ENCODE measurements at places on chromosomes 12 and 14. TPM values are rescaled to one million over a fixed set of nuclear protein-coding genes. Genes with fewer than 3 reads are reported as not detected.

GRCh38 chr12:123264642-123265041 is 7.0 kb downstream of the CDK2AP1 start:
- DNase-seq: no peak

- no peak for DNase-seq
Observed at GRCh38 chr14:26622611-26623010, 24.8 kb upstream of the NOVA1 start.

GRCh38 chr14:64326502-64326901 is 32.3 kb upstream of the ESR2 start:
- no peak for DNase-seq

DNA sequence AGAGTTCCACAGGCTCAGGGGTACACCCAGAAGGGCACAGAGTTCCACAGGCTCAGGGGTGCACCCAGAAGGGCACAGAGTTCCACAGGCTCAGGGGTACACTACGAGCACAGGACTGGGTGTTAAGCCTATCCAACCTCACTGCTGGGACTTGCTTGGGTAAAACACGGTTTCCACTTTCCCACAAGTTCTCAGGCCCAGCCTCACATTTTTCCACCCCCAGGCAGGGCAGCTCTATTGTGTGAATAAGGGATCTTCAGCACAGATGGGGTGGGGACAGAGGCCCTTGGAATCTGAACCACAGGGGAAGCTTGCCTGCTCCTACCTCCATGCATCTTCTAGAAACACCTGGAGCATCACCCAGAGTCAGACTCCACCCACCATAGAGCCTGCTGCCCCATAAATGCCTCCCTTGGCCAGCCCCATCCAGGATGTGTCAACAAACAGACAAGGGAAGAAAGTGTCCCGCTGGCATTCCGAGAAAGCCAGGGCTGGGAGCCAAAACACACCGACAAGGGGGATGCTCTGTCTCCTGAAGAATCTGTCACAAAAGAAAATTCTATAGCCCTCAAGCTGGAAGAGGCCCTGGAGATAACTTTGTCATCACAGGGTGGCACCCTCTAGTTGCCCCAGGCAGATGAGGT is 4.8 kb downstream of the CRACR2A start:
- no peak for DNase-seq

DNA sequence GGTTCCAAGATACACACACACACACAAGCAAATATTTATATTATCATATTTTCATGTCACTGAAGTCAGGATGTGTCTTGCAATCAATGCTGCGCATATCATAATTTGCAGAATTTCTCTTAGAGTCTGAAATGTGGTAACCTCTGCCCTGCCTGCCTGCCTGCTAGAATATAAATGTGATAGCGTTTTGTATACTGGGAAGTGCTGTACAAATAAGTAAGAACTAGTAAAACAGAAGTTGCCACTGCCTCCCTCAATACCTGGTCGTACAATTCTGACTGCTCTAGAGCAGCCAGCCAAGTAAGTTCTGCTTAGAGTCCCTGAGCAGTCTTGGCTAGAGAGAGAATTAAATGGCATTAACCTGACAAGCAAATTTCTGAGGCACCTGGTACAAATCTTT is 83.9 kb upstream of the NTF3 start:
- no peak for DNase-seq

DNA sequence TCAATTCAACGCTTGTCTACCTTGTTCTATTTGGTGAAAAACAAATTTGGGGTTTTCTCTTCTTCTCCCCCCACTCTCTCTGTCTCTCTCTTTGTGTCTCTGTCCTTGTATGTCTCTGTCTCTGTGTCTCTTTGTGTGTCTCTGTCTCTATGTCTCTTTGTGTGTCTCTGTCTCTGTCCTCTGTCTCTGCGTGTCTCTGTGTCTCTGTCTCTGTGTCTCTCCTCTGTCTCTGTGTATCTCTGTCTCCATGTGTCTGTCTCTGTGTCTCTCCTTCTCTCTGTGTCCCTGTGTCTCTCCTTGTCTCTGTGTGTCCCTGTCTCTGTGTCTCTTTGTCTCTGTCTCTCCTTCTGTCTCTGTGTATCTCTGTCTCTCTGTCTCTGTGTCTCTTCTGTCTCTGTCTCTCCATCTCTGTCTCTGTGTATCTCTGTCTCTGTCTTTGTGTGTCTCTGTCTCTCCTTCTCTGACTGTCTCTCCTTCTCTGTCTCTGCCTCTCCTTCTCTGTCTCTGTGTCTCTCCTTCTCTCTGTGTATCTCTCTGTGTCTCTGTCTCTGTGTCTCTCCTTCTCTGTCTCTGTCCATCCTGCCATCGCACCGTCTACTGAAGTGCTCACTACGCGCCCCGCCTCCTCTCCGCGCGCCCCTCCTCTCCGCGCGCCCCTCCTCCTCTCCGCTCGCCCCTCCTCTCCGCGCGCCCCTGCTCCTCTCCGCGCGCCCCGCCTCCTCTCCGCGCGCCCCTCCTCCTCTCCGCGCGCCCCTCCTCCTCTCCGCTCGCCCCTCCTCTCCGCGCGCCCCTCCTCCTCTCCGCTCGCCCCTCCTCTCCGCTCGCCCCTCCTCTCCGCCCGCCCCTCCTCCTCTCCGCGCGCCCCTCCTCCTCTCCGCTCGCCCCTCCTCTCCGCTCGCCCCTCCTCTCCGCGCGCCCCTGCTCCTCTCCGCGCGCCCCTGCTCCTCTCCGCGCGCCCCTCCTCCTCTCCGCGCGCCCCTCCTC is 12.8 kb downstream of the LRCOL1 start:
- no peak for DNase-seq

Gene KLRF1
- 0.34 TPM for total RNA-seq

Gene CYP27B1
- 2.5 TPM for total RNA-seq

Gene KRT82
- not detected for total RNA-seq
